ENCODE measurements at places on chromosomes 1 and 21.
A peak's percentile ranks its signal among the peaks of the same experiment; 100 is the strongest.

DNA sequence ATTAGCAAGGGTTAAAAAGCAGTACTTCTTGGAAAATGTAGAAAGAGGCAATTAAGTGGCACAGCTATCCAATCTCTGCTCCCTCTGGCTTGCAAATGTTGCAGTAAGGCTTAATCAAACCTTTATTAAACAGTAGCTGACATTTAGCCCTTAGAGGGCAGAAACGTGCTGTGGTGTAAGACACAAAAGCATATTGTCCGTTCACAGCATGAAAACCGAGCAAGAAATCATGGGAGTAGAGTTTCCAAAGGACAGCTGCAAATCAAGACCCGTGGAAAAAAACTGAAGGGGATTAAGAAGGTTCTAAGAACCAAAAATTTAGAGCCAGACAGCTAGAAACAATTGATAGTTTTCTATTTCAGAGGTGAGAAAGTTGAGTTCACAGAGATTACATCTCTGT, 13.1 kb downstream of the ZP4 start:
- no peak for DNase-seq

DNA sequence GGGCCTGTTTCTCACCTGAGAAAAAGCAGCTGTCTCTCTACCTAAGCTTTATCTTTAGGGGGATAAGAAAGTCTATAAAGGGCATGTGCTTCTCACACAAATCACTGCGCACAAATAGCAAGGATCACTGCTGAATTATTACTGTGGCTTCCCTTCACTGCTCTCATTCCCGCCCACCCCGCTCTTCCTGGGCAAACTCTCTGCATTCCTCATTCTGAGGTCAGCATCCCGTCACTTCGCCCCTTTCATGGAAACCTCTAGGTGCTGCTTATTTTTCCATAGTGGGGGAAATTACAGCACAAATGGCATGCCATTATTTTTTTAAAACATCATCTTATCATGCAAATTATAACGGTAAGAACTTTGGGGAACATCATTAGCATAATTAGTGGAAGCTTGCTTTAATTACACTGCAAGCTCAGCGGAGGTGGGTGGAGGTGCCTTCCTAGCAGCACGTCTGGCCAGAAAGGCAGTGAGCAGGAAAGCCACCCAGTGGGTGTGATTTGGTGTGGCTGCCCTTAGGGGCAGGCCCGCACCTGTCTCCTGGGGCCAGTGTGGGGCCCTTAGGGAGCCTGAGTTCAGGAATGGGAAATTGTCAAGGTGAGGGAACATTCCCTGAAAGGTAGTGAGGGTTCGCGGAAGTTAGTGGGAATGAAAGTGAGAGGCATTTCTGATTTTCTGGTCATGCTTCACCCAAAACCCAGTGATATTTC, 105.9 kb downstream of the LAMC2 start:
- DNase-seq, result no peak

- DNase-seq, result no peak
These were observed 6.2 kb downstream of the TGFBR3 start for GRCh38 chr1:91879733-91880132.

DNA sequence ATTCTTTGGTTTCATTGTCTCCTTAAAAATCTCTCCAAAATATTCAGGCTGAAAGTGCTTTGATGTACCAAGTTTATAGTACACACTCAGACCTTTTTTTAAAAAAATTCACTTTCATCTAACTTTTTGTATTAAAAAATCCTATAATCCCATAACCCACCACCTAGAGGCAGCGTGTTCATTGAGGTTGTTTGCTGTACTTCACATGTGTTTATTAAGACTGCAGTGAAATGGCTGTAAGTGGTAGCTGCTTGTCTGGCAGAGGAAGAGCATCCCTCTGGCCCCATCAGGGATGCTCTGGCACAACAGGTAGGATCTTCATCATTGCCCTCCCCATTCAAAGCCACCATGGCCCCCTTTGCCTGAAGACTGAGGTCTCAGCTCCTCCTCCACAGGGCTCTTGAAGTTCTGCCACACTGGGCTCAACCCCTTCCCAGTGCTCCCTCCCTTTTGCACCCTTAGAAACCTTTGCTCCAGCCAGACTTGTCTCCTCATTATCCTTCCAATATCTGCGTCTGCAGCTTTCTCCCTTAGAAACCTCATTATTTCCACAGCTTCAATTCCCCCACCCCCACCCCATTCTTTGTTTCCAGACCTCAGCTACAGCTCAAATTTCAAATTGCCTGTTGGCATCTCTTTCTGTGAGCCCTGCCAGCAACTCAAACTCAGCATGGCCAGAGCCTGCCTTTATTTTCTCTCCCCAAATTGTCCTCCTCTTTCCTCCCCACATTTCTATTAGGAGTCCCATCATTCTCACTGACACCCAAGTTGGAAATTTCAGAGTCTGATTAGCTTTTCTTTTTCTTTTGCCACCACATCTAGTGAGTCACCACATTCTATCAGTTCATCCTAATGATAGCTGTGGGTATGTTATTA, 369.6 kb upstream of the USP24 start:
- no peak for DNase-seq

DNA sequence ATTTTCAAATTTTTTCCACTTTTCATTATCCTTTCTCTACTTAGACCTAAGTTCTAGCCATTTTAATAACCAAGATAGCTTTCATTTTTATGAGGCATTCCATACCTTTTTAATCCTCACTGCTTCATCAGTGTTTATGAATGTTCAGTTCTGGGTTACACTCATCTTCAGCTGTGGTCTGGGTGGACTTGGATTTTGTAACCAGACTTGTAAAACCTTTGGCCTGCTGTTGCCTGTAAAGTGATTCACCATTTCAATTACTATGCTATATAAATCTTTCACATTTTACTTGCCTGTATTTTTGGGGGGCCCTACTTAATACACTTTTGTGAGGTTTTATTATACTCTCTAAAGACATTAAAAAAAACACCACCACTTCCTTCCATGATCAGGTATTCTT, 46.2 kb downstream of the USP25 start:
- no peak for DNase-seq

DNA sequence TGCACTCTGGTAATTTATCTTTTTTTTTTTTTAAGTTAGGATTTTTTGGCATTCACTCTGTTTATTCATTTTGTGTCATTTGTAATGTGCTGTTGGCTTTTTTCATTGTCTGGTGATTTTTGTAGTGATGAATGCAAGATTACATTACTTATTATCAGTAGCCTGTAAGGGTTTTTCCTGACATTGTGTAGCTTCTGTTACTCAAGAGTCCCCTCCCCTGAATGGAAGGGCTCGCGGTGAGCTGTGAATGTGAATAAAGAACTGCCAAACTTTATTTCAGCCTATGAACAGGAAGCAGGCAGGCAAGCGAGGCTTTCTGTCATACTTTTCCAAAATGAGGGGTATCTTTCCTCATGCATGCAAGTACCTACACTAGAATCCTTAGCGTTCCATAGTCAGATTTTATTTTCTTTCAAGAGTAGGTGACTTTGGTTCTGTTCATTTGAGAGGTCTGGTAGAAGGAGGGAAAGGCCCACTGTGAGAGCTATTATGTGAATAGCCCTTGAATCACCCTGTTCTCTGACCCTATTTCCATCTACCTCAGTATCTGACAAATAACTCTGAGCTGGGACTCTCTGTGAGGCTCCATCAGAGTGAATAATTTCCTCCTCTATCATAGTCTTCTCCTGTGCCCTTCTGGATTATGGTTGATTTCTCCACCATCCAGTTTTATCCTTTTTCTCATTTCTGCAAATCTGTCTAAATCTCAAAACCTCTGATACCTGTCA, 114.0 kb downstream of the CD247 start:
- no peak for DNase-seq

DNA sequence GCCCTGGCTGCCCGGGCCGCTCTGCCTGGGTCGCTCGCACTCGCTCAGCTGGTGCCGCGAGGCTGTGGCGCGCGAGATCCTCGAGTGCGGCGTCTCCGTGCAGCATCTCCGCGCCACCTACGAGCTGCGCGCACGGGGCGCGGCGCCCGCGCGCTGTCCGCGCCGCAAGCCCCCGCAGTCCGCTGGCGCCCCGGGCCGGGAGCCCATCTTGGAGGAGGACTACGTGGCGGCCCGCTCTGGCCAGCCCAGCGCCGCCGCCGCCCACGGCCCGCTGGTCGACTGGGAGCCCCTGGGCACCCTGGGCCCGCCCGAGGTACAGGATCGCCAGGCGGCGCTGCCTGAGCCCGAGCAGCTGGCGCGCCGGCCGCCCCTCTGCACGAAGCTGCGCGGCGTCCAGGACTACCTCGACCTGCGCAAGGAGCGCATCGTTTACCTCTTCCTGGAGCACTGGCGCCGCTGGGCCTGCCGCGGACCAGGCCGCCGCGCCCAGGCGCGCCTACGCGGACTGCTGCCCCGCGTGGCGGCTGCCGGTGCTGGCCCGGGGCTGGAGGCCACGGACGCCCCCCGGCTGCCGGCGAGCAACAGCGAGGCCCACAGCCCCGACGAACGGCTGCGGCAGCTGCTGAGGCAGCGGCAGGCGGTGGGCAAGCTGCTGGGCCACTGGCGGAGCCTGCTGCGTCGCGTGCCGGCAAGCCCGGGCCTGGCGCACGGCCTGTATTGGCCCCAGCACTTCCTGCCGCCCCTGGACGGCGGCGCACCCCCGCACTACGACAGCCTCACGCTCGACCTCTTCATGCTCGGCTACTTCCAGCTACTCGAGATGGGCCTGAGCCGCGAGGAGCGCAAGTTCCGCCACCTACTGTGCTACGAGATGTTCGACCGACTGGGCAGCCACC, 10.9 kb downstream of the TNFRSF25 start:
- DNase-seq, result peak; percentile 71

DNA sequence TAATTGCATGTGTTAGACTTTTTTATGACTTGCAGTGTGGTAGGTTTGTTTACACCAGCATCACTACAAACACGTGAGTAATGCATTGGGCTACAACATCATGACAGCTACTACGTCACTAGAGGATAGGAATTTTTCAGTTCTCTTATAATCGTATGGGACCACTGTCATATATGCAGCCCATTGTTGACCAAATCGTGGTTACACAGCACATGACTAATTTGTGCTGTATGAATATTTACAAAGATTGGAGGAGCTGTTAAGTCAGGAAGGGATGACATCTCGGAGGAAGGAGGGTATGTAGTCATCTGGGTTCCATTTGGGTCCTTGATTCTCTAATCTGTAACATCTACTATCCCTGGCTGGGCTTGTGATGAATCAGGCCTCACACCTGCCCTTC, 270.9 kb downstream of the TNR start:
- DNase-seq, result no peak

DNA sequence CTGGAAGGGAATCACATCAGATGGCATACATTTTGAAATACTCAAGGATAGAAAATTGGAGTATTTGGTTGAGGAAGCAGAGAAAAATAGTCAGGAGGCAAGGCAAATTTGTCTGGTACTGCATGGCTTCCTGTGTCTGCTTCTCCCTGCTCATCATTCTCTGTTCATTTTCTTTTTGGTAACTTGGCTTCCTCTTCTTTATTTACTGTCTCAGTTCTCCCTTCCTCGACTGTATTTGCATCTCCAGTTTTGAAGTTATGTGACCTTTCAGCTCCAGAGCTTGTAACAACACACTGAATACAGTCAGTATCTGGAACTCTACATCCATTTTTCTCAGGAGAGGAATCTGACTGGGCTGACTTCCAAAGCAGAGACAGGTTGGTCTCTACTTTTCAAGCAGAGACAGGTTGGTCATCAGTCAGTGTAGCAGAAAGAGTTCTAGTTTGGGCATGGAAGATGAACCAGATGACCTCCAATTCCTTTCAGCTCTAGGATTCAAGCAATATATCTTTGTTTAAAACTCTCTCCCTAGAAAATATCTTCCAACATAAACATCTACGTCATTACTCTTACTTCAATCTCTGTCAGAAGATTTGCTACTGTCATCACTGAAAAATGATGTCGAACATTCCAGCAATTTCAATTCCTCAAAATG, 571.2 kb downstream of the ADGRL2 start:
- DNase-seq, result no peak

GRCh38 chr21:45318146-45318555, 30.5 kb upstream of the POFUT2 start:
- no peak for DNase-seq

GRCh38 chr1:108121358-108122143, 78.6 kb downstream of the SLC25A24 start:
- no peak for DNase-seq

- no peak for DNase-seq
These were observed 11.5 kb downstream of the ELK4 start for GRCh38 chr1:205620269-205620668.

DNA sequence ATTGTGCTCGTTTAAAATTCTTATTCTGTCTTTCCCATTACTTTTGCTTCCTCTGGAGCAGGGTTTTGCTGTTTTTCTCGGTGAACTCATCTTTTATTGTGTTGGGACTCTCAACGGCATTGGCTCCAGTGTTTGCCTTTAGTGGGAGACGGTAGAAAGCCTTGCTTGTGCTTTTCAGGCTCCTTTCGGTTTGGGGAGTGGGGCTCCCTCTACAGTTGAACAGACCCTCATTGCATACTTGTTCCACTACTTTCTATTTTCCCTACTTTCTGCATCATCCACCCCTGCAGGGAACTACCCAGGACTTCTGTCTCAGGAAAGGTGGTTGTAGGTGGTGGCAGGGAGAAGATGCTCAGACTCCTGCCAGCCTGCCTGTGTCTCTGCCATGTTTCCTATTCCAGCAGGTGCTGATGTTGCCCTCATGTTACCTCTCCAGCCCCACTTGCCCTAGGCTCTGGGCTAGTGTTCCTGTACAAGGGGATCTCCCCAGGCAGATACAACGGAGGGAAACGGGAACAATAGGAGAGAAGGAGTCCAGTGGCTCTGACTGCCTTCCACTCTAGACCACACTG, 68.5 kb upstream of the ZBTB18 start:
- DNase-seq, result no peak

DNA sequence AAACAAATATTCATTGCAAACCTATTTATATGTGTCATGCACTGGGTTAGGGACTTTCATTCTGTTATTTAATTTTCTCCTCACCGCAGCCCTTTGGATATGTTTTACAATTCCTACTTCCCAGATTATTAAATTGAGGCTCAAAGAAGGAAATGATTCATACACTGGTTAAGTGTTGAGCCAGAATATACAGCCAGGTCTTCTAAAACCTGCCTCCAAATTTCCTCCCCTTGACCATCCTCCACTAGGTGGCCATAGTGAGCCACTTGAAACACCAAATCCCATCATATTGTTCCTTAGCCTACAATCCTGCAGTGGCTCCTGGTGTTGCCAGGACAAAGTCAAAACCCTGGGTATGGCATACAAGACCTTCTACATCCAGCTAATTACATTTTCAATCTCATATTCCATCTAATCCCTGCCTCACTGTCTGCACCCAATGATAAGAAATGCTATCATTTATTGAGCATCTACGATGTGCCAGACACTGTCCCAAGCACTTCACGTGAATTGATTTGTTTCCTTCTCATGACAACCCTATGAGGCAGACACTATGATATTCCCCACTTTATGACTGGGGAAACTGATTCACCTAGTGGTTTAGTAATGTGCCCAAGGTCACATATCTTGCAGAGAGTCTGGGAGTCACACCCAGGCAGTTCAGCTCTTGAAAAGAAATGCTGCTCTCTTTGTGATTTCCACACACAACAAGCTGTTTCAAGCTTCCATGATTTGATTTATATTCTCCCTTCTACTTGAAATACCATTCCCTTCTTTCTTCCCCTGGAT, 23.6 kb upstream of the KIRREL1 start:
- no peak for DNase-seq

- DNase-seq, result no peak
These were observed 168.9 kb upstream of the HOOK1 start for GRCh38 chr1:59645893-59646292.

GRCh38 chr1:111596499-111596898, 23.1 kb upstream of the RAP1A start:
- DNase-seq, result peak; percentile 78

- no peak for DNase-seq
These were observed 161.0 kb downstream of the ZNF326 start for GRCh38 chr1:90155721-90156487.
